ENCODE measurements at places on chromosomes 5 and 9.

DNA sequence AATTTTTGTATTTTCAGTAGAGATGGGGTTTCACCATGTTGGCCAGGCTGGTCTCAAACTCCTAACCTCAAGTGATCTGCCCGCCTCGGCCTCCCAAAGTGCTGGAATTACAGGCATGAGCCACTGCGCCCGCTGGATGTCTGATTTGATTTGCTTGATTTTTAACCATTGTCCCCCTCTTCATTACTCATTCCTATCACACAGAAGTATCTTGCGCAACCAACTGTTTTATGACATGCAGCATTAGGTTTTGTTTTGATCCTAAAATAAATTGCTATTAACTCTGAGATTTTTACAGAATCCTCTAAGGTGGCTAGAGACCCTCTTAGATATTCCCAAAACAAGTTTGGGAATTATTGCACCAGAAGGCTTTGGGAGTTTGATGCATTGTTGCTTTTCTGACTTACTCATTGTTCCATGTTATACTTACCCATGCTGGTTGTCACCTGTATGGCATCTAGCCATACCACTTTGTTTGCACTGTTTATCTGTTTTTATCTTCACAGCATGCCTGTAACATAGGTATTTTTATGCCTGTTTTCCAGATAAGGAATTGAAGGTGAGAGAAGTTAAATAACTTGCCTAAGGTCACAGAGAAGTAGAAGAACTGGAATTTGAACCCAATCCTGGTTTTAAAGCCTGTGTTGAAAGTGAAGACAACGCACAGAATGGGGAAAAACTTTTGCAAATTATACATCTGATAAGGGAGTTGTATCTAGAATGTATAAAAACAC, 35.9 kb upstream of the PWWP2A start:
- DNase-seq = no peak

- no peak for DNase-seq
These were observed 300.4 kb downstream of the IRX2 start for GRCh38 chr5:2451100-2451499.

- no peak for DNase-seq
These were observed 28.4 kb downstream of the SPZ1 start for GRCh38 chr5:80348171-80348570.

GRCh38 chr5:134851307-134851923, 5.6 kb downstream of the C5orf24 start:
- DNase-seq = no peak

Measured in right kidney (tissue), 9 donors.